GOT3 (cell line): ENCODE measurements at places on chromosomes 3 and 15.

DNA sequence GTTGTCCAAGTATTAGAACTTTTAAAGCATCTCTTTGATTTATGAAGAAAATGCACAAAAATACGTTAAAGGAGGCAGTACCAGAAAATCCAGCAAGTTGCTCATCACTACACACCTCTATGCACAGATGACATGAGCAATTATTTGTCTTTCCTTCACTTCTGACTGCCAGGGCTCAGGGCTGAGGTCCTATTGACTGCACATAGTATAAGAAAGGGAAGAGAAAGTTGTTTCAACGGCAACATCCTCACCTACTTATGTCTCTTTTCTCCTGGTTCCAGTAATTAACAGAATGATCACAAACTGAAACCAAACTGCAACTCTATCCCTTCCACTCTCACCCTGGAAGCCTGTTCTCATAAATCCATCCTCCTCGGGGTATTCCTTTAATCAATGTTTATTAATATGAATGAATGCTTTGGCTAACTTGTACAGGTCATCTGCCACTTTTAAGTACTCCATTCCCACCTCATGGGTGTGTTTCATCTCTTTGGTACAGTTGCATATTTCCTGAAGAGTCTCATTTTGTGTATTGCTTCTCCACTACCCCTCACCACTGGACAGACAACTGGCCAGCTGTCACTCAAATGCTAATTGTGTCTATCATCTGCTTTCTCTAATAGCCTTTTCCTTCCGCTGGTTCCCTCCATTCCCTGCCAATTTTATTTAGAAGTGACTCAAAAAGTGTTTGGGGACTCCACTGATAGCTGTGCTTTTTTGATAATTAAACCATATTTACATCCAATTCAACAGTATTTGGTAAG is 34.5 kb downstream of the RAB27A start:
- DNase-seq: no peak

- DNase-seq: no peak
These were observed 82.4 kb upstream of the VGLL4 start for GRCh38 chr3:11726146-11726545.

GRCh38 chr3:18655827-18656226 is 230.7 kb upstream of the SATB1 start:
- DNase-seq: no peak

DNA sequence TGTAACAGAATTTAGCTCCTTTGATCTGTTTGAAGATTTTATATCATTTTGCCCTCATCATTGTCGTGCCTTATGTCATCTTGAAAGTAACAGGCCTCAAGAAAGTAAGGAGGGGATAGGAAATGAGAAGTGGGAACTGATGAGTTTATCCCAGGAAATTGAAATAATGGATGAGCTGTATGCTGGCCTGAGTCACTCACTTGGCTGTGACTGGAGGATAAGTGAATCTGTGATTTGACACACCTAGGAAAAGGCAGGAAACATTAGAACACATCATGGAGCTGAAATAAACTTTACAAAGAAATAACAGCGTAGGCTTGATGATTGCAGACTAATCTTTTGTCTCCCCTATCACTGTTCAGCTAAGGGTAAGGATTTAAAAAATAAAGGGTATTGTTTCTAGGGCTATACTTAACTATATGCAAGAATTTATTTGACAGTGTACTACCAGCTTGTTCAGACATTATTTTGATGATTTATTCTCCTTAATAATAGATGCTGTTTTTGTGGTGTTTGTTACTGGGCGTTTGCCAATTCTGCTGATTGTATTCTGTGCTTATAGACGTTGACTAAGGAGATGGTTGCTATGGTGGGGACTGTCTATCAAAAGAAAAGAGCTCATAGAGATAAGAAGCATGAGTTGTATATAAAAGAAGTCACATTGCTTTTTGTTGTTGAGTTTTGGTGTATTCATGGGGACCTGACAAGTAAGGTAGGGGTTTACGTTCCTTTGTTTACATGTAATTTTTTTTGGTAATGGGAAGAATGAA is 105.6 kb upstream of the ROPN1 start:
- DNase-seq: no peak

- no peak for DNase-seq
These were observed at the start of gene CHRNB4 for GRCh38 chr15:78641102-78641748. Gene CHRNB4 (minus strand): TSS chr15:78641210. CDS start chr15:78641133, 77 bp downstream.

DNA sequence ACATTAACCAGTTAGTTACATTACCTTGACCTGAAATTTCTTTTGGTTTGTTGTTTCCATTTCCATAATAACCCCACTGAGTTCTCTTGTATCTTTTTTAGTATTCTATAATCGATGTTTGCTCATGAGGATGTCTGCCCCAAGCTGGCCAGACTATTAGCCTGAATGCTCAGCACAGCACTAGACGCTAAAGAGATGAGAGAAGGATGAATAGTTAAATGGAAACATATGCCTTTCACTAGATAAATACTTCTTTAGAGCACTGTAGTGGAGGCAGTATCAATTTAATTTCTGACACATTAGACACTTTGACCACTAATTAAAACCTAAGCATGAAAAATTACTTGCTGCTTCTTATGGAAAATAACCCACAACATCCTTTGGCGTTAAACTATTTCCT is 654.9 kb upstream of the KCNMB2 start:
- no peak for DNase-seq

DNA sequence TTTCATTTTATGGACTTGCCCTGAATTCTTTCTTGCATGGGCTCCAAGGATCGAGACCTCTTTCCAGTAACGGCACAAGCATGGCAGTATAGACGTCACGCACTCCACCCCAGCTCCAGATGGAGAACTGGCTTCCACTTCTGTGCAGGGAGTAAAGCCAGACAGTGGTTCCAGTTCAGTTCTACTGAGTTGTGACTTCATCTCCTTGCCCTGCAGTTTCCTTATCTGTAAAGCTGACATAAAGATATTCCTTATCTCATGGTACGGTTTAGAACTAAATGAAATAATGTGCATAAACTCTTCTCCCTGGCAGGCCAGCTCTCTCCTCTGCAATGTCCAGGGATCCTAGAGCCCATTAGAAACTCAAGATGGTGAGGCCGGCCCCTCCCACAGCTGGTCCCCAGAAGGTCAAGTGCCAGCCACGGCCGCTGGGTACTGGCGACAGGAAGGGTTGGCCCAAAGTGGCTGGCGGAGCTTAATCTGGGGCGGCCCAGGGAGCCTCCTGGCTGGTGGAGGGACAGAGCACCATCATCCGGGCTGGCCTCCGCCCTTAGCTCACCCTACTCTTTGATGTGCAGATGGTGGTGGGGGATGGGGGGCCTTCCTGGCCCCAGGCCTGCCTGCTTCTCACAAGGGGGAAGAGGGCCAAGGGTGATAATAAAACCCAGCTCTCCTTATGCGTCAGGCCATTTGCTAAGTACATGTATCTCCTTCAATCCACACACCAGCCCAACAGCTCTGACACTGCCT is 7.2 kb downstream of the MESP2 start:
- DNase-seq: no peak

DNA sequence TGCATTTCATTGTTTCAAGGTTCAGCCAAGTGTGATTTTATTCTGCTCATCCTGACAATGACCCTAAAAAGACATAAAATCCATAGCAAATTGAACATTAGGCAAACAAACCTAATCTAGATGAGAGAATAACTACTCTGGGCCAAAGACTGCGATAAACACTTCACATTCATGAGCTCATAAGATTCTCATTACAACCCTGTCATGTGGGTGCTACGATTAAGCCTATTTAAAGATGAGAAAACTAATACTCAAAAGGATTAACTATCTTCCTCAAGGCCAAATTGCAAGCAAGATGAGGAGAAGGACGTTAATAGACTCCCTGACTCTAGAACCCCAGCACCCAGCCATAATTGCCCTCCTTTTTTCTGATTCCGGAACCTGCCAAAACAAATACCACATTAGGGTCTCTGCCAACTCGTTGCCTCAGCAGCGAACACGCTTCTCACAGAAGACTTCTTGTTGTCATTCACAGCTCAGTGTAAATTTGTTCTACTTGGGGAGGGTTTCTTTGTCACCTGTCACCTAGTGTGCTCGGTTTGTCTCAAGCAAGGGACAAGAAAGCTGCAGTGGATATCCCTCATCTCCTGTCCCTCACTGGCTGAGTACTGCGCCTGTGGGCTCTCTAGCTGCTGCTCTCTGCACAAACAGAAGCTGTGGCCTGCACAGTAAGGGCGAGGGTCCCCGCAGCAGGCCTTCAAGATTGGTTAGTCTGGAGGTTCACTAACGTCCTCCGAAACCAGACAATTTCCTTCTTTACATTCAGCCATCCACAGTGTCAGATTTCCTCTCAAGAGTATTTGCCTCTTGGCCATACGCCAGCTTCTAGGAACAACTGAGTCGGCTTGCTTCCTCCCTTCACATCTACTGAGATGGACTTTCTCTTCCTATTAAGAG is 200.0 kb upstream of the UBE2E2 start:
- no peak for DNase-seq

DNA sequence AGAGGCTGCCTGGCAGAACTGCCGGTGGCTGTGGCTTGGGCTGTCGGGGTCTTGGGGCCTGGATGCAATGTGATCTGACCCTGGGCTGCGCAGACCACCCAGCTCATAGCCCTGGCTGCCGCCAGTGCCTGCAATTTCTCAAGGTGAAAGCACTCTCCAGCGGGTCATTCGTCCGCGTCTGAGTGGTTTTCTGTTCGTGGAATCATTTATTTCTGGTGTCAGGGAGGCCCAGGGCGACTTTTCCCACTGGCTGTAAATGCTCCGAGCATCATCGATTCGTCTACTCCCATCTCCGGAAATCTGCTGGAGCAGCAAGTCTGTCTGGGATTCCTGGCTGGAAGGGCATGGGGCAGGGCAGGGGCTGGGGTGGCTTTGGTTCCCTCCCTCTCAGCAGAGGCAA is 40.6 kb upstream of the ADPGK start:
- no peak for DNase-seq

DNA sequence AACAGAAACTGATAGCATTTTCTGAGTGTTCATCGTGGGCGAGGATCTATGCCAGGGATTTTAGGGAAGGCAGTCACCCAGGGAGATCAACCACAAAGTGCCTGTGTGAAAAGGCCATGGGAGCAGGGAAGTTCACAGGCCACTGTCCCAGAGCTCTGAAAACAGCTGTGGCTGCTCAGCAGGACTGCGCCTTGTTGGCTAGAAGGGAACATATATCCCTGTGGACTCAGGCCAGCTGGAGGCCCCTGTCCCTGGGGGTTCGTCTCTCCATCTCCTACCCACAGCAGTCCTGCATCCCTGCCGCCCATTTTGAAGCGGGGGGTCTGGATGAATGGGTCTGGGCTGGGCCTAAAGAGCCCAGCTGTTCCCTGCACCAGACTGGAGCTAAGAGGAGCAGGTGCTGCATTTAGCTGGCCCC is 27.8 kb downstream of the PPCDC start:
- no peak for DNase-seq

- DNase-seq: no peak
These were observed 17.8 kb downstream of the KBTBD8 start for GRCh38 chr3:67015702-67016484.

- no peak for DNase-seq
These were observed 154.5 kb downstream of the TMCO5A start for GRCh38 chr15:38088971-38089370.

DNA sequence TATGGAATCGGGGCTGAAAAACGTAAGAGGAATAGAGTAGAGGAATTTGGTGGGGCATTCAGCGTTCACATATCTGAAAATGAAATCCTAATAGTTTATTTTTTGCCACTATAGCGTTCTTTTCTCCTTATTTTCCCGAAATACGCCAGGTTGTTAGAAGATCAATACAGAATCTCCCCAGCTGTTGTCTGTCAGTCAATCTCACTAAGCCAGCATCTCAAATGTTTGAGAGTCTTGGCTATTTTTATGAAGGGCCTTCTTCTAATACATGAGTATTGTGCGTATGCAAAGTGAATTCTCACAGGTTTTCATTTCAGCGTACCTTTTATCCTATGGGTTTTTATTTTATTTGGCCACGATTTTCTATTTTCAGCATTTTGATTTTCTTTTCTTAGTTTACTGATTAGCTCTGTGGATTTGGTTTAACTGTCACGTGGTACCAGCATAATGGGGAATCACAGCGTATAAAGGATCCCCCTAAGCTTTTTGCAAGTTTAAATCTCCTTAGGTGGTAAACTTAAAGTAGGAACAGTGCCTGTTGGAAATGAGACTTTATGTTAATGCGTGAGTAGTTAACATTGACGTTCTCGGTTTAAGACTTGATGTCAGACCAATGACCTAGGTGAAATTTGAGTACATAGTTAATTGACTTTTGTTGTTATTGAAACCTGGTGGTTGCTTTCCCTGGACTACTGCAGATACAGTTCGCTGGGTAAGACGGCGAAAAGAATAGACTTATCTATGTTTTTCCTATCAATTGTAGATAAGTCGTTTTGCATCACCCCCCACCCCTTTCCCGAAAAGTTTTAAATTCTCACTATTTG is 1.3 kb downstream of the FXR1 start:
- no peak for DNase-seq

- DNase-seq: no peak
These were observed 88.8 kb upstream of the RNU6-1 start for GRCh38 chr15:67928666-67929065.

DNA sequence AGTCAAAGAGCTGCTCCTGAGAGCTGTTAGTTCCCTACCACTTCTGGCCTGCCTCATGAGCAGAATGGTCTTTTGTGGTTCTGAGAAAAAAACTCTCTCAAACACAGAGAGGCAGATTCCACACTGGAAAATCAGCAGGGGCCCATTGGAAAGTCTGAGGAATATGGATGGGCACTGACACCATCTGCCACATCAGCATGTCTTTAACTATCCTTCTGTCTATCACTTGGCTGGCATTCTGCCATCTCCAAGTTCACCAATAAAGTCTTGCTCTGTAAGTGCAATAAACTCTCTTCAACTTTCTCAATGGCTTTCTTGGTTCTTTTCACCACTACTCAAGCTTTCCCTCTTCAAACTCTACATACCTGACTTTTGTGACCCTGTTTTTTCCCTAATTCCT is 101.3 kb upstream of the GALNT15 start:
- DNase-seq: no peak

DNA sequence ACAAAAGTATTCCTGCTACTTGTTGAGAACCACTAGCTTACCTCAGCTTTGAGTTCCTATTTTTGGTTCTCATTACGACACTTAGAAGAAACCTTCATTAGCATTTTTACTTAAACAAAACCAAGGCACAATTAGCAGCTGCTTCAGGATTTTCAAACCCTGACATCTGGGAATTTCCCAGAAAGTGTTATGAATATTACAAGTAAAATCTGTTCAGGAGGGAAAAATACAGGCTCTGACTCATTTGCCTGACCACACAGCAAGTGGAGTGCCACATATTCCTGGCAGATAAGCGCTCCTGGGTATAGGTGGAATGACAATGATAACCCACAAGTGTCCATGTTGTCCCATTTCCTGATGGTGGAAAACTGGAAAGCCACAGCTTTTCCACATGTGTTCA is 10.3 kb upstream of the RFTN1 start:
- no peak for DNase-seq
